ENCODE measurements at places on chromosomes 3 and 15.

DNA sequence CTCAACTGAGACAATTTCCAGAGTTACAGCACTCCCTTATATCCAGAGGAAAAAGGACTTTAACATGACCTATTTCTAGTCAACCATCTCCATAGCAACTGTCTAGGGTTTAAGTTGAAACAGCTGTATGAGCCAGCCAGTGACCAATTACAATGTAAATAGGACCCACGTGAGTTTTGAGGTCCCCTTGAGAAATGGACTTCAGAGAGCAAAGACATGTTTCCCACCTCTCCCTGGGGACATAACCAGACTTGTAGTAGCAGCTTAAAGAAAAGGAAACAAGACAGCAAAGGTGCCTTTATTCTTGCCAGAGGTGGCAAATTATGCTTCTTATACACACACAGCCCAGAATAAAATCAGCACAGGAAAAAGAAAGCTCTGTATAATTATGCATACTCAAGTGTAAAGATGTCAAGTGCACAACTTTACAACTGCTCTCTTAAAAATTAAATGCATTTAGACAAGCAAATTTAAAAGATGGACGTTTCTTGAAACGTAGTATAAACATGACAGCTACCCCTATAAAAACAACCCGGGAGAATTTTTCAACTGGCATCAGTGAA lies 40.2 kb downstream of the SUMF1 start:
- DNase-seq: peak; percentile 84

GRCh38 chr3:190169243-190169642 lies 48.5 kb upstream of the P3H2 start:
- peak; percentile 31 for DNase-seq

GRCh38 chr3:105580296-105580965 lies 213.7 kb downstream of the ALCAM start:
- peak; percentile 62 for DNase-seq

- peak; percentile 58 for DNase-seq
These were observed 125.6 kb upstream of the MCTP2 start for GRCh38 chr15:94105760-94106159.

DNA sequence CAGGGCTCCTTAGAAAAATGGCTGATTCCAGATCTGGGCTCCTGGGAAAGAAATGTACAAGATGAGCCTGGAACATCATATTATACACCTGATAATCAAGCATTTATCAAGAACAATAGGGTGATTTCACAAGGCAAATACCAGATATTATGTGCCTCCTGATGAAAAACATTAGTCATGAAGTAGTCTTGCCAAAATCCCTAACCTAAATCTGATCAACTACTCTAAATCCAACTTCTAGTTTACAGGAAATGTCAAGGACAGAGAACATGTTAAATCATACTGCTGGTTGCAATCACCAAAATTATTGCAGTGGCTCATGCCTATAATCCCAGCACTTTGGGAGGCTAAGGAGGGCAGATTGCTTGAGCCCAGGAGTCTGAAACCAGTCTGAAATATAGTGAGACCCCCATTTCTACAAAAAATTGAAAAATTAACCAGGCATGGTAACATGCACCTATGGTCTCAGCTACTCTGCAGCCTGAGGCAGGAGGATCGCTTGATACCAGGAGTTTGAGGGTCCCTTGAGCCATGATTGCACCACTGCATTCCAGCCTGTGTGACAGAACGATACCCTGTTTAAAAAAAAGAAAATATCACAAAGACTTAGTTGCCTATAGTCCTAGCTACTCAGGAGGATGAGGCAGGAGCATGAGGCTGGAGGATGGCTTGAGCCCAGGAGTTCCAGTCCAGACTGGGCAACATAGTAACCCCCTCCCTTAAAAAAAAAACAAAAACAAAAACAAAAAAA lies 34.9 kb upstream of the ATP13A3 start:
- peak; percentile 80 for DNase-seq

- DNase-seq: no peak
These were observed 54.2 kb downstream of the RHCG start for GRCh38 chr15:89442155-89442554.

DNA sequence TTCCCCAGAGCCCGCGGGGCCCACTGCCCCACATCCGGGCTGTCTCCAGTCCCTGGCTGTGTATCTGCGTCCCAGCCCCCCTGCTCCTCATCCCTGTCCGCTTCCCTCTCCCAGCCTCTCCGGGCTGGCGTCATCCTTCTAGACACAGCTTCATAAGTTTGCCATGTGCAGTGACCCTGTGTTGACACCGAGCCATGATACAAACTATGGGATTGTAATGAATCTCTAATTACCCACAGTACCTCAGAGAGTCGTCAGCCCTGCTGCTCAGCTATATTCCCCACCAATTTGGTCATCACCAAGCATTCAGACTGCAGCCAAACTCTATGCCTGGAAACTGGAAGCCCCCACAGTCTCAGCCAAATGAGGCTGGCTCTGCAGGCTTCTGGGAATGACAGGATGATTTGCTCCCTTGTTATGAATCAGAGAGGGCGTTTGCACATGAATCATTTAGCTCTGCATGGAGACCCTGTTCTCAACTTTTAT lies 466.1 kb upstream of the ATP11B start:
- DNase-seq: peak; percentile 94

DNA sequence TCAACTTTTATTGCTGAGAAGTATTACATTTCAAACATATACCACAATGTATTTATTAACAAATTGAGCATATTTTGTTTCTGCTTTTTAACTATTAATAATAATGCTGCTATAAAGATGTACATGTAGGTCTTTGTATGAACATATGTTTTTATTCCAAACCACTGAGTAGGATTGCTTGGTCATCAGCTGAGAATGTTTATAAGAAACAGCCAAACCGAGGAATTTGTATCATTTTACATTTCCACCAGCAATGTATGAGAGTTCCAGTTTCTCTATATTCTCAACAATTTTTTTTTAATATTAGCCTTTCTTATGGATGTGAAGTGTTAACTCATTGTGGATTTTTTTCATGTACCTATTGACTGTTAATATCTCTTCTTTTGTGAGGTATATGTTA lies 119.5 kb upstream of the MDFIC2 start:
- DNase-seq: peak; percentile 7

DNA sequence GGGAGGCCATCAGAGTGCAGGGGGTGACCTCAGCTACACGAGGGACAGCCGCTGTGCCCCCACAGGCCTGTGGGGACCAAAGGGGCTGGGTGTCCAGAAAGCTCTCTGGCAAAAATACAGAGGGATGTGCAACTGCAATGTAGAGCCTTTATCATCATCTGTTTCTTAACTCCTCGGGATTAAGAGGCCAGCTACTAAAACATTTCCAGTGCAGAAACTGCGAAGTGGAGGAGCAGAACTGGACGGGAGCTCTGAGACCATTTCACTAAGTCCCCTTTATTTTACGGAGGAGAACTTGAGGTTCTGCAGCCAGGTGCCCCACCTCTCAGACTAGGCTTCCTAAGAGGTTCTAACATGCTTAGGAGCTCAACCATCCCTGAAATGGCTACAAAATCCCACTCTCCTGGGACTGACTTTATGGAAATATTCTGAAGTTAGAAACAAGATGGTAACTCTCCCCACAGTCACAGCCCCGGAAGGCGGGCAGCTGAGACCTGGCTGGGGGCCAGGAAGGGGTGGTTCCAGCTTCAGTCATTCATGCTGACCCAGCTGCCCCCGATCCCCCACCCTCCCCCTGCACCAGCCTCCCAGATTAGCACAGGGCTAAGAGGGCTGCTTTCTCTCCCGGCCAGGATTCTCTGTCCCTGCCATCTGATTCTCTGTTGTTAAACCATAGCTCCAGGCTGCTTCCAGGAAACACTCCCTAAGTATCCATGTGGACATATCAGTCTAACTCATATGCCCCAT lies 40.3 kb downstream of the UMPS start:
- no peak for DNase-seq

DNA sequence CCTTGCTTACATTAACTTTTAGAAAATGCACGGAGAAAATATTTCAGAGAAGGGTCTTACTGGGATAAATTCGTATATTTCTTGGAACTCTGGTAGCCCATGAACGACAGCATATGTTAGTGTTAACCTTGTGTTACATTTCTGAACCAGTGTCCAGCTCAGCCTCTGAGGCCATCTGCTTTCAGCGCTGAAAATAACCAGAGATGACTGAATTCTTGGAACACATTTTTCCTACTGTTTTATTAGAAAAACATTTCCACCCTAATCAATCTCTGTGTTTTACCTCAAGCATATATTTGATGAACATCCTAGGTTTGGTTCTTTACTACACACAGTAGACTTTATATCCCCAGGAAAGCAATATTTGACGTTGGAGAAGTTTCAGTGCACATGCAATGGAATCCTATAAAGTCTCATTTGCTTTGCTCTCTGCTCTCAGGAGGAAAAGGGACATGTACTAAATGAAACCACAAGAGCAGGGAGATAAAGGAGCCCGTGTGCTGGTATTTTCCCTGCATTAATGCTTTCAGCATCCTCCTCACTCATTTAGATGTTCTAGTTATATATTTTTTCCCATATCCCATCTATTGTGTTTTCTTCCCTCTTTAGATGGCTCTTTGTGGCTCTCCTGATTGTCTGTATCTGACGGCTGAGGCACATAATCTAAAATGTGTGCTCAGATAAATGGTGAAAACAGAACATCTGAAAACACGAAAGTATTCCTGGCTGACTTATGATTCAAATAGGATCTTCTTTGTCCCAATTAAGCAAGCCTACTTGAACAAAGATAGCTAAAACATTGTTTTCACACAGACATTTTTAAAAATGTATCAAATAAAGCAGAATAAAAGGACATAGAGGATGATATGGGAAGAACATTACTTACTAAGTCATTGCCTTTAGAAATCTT lies 151.7 kb upstream of the KCNMB2 start:
- no peak for DNase-seq

- no peak for DNase-seq
These were observed 3.6 kb downstream of the CHDH start for GRCh38 chr3:53842436-53843194.

GRCh38 chr3:25901796-25902195 lies 111.9 kb downstream of the OXSM start:
- DNase-seq: no peak

GRCh38 chr15:33975022-33975565 lies 6.8 kb downstream of the CHRM5 start:
- DNase-seq: no peak

DNA sequence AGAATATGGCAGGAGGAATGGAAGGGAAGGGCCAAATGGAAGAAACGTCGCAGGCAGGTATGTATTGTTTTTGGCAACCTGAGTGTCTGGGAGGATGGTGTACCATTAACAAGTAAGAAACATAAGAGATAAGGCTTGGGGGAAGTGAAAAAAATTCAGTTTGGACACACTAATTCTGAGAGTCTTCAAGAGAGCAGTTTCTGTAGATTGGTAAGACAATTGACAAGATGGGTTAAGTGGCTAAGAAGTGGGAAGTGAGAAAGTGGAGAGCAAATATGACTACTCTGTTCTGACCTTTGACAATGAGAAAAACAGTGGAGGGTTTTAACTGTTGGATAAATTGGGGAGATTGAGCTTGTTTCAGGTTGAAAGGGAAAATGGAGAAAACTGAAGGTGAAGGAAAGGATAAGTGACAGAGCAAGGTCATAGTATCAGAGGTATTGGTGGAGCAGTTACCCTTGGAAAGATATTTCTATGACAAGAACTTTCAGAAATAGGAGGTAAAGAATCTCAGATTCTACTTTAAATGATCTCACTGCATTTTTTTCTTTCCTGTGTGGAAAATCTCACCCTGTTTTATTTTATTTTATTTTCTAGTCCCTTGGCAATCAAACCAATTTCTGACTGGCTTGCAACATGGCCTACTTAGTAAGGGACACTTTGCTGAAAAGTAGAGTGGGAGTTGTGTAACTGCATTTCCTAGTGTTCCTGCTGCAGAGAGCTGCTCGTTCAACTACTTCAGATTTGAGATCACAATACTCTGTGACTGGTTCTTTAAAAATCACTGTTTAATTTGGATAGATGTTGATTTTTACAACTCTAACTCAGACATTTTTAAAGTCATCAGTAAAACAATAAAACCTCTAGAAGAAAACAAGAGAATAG lies 23.1 kb upstream of the GABPB1 start:
- no peak for DNase-seq

DNA sequence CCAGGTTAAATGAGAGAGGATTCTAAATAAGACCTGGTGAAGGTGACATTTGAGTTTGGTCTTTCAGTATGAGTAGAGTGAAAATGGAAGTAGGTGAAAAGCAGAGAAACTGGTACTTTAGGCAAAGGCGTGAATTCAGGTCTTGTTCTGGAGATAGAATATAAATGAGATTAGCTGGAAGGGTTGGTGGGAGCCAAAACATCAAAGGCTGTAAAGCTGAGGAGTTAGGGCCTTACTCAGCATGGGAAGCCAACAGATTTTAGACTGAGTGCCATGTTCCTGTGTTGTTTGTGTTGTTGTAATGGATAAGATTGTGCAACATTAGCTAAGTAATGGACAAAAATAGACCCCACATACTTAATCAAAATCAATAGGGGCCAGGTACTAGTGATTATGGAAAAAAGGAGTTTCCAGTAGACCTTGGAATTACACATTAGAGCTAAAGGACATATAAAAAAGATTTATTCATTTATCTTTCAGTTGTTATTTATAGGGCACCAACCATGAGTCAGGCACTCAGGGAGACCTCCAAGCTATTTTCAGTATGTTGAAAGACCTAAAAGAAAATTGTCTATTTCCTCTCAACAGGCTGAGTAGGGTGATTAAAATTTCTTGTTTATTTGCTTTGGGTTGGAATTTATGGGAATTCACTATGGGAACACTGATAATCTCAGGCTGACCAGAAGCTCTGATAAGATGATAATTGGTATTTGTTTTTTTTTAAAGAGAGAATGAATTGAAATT lies 20.8 kb downstream of the ARL14 start:
- peak; percentile 45 for DNase-seq

DNA sequence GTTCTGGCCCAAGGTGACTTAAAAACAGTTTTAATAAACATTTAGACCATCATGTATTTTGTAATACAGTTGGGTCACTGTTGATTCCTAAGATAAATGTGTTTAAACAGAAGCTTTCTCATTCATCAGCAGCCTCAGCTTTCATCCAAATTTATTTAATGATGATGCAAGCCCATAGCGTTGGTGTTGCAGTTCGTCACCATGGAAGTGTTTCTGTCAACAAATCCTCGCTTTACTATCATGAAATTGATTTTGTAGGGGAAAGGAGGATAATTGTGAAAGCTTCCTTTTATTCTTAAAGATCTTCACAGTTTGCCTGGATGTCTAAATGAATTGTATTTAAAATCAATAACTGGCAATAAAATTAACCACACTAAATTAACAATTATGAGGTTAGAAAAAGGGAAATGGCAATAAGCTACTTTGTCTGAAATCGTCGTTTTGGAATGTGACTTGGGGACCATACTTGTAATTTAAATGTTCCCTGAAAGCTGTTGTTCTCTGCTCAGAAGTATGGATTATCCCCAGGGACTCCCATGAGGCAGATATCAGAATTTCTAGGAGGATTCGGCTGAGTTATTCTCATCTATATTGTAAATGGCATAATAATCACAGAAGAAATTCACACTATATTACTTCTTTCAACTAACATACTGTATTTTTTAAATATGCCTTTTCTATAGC lies 29.0 kb downstream of the CMSS1 start:
- no peak for DNase-seq
